ENCODE measurements at places on chromosomes 2 and 18.
A peak's percentile ranks its signal among the peaks of the same experiment; 100 is the strongest.

GRCh38 chr18:73696698-73697097 is 450.9 kb downstream of the FBXO15 start:
- DNase-seq = no peak

DNA sequence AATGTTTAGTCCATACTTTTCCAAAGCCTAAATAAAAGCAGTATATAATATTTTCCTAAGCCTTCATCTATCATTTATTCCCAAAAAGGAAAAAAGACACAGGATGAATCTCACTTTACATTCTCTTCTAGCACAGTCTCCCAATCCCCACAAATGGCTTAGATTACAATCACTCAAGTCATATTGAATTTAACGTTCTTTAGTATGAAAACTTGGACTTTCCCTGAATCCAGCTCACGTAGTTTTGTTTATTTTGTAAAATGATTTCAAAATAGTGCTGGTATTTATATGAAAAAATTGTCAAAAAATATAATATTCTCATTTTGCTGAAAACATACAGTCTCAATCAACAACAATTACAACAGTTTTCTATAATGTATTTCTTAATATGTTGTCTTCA is 137.7 kb upstream of the CCDC150 start:
- no peak for DNase-seq

- DNase-seq = no peak
These were observed 34.3 kb upstream of the NCKAP5 start for GRCh38 chr2:133602538-133602937.

DNA sequence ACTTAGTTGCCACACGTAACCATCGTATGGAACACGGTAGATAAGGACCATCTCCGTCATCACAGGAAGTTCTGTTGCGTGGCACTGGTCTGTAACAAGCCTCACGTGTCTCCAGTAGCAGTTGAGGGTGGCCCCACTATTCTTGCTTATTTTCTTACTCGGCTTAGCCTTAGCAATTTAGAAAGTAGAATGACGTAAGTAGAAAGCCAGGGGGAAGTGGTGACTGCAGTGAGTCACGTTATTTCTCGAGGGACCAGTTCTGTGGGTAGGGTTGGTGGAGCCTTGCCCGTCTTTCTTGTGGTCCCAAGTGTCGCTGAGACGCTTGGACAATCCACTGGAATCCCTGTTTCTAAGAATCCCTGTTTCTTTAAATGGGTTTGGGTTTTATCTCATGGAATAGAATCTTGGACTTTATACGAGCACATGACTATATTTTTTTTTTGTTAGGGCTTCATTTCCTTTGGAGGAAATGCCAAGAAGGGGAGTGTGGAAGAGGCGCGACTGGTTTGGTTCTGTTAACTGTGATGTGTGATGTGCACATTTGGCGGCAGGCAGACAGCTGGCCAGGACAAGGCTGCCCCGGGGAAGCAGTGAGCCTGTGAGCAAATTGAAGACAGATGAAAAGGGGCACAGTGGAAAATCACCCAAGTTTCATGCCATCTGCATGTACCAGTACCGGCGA is 96.2 kb downstream of the CABLES1 start:
- peak; percentile 47 for DNase-seq

DNA sequence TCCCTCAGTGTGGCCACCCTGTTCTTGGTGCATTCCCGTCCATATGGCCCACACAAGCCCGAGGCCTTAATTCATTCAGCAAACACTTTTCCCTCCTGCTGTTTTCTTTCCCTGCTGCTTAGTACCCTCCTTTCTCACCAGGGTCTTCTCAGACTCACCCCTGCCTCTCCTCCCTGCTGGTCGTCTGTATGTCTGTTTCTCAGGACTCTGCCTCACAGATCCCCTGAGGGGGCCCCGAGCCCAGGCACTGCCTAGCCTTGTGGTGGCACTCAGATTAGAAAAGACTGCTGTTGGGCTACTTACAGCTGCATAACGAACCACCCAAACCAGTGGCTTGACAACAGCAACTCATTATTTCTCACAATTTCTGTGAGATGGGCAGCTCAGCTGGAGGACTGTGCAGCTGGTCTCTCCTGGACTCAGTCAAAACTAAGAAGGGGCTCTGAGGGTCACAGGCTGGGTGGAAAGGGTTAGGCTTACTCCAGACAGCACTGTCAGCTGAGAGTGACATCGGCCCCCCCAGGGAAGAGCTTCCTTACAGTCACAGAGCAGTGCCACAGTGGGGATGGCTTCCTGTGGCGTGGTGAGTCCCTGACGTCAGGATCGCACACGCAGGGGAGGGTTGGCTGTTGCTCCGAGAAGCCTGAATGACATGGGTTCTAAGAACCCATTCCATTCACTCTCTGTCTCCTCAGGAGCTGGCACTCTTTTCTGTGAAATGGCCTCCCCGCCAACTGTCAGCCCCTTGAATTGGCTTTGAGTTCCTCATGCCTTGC is 139.0 kb downstream of the UXS1 start:
- DNase-seq = no peak

- DNase-seq = no peak
These were observed 183.0 kb upstream of the CYP26B1 start for GRCh38 chr2:72330652-72331051.

DNA sequence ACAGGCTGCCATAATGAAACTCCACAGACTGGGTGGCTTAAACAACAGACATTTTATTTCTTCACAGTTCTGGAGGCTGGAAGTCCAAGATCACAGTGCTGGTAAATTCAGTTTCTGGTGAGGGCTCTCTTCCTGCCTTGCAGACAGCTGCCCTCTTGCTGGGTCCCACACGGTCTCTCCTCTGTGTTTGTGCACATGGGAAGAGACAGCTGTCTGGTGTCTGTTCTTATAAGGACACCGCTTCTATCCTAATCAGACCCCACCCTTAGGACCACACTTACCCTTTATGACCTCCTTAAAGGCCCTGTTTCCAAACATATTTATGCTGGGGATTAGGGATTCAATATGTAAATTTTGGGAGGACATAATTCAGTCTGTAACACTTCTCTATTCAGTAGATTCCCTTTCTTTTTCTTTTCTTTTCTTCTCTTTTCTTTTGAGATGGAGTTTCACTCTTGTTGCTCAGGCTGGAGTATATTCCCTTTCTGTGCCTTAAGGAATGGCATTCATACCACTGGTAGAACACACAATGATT is 18.9 kb downstream of the CTIF start:
- no peak for DNase-seq

GRCh38 chr2:145380436-145381017 is 860.6 kb upstream of the ZEB2 start:
- DNase-seq = no peak

GRCh38 chr18:61954096-61954746 is 61.4 kb upstream of the RNF152 start:
- no peak for DNase-seq

- no peak for DNase-seq
These were observed 226.1 kb downstream of the DOK6 start for GRCh38 chr18:69626643-69627242.

- no peak for DNase-seq
These were observed 657 bp upstream of the BIN1 start for GRCh38 chr2:127107622-127107999.

- DNase-seq = no peak
These were observed 159.5 kb downstream of the NYAP2 start for GRCh38 chr2:225559072-225559415.

DNA sequence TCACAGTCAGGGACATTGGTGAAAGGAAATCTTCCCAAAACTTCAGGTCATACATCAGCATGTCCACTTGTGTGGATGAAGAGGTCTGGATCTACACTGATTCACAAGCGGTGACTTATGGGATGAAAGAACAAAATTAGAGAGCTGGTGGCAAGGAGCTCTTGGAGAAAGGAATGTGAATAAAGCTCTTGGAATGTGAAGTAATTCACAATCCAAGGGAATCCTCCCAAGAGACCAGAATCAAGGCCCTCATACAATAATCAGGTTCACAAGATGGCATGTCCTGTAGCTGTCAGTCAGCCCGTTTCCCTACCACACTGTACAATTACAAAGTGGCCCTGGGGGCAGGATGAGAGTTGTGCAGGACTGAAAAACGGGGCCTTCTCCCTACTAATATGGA is 96.2 kb downstream of the MRPS9 start:
- DNase-seq = no peak

DNA sequence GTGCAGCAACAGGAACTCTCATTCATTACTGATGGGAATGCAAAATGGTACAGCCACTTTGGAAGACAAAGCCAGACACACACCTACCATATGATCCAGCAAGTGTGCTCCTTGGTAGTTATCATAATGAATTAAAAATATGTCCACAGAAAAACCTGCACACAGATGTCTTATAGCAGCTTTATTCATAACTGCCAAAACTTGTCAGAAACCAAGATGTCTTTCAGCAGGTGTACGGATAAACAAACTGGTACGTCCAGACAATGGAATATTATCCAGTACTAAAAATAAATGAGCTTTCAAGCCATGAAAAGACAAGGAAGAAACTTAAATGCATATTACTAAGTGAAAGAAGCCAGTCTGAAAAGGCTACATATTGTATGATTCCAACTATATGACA is 50.4 kb downstream of the CHMP3 start:
- no peak for DNase-seq

- DNase-seq = no peak
These were observed 556 bp downstream of the CYRIA start for GRCh38 chr2:16664809-16665747.

DNA sequence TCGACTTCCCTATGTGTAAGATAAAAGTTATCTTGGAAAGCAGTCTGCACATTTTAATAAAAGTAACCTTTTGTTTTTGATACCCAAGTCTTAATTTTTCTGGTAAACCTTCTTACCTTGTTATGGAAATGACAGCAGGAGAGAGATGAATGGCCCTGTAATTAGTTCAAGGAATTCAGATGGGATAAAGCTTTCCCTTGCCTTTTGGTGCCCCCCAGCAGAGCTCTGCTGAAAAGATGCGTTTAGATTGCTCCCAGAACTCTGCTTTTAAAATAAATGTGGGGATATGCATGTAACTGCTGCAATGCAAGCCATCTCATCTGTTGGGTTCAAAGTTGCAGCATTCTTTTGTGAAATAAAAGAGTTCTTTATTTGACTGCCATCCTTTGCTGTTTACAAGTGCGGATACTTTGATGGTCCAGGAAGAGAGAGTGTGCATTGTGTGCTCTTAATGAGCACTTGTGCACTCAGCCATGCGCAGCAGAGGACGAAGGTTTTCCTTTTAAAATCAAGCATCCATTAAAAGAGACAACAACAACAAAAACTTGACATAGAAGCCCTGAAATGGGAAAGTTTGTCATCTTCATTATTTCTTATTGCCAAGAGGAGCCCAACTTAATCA is 176.7 kb upstream of the ST6GAL2 start:
- DNase-seq = no peak

DNA sequence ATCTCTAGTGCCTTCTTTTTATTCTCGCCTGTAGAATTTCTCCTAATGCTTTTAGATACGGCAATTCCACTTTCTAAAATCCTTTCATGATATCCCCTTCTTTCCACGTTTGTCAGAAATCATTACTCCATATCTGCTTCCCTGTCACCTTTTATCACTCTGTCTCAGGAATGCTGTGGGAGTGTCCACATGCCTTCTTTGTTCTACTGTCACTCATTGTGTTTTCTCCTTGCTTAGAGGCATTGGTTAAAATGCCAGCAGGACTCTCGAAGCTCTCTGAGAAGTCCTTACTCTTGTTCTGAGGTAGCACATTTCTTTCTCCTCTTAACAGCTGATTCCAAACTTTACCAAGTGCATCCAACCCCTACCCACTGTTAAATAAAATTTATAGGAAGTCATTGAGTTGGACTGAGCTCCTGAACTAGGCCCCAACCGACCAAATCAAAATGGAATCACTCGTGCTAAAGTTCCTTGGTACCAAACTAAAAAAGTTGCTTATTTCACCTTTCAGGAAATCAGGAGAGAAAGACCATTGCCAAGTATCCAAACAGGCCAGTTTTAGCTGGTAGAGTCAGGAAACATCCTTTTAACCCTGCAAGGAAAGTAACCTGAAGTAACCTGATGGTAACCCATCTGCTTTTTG is 10.6 kb upstream of the GALNT5 start:
- DNase-seq = no peak

DNA sequence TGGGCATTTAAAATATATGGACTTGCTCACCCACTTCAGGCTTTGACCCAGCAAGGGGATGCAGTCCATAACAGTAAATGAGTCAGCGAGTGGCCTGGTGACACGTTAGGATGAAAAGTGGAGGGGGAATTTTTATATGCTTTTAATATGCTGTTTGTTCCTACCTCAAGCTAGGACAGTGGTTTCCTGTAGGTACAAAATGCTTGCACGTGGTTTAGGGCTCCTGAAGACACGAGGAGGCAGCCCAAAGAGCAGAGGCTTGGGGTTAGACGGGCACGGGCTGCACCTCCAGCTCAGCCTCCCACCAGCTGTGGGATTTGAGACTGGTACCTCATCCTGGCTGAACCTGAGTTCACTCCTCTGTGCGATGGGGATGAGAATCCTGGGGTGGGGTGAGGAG is 306.2 kb upstream of the CXCR4 start:
- DNase-seq = no peak

GRCh38 chr2:133495226-133495625 is 73.0 kb downstream of the NCKAP5 start:
- no peak for DNase-seq

- DNase-seq = no peak
These were observed 4.2 kb downstream of the ERFE start for GRCh38 chr2:238162846-238163441.

Measured in stimulated activated CD8-positive, alpha-beta memory T cell treated with anti-CD3 and anti-CD28 coated beads, Interleukin-12 subunit alpha, Interleukin-12 subunit beta, amount 100 ng/mL, for 1 hour (primary cell).